ENCODE measurements at places on chromosomes 4 and X.

DNA sequence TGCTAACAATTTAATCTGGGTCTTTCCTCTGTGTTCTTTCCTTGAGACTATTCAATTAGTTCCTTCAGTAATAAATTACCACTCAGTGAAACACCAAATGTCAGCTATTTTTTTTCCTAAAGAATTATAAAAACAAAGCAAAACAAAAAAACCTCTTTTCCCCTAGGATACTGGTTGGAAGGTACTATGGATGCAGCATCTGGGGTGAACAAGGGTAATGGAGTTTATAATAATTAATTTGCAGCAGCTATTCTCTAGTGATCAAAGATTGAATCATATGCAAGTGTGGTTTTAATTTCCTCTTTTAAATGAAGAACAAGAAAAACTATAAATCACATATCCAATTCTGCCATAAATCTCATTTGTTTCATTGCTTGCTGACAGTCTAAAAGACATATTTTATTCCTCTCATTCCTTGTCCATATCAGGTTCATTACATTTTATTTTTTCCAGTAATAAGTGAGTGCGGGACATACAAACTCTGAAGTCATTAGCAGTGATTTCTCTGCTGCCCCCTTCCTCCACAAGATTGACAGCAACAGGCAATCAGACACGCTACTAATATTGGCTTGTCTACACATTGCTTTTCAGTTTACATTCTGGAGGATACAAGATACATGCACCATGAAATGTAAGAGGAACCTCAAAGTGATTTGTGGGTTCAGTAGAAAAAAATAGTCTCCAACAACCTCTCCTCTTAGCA, 1093.4 kb upstream of the SLIT2 start:
- no peak for DNase-seq

DNA sequence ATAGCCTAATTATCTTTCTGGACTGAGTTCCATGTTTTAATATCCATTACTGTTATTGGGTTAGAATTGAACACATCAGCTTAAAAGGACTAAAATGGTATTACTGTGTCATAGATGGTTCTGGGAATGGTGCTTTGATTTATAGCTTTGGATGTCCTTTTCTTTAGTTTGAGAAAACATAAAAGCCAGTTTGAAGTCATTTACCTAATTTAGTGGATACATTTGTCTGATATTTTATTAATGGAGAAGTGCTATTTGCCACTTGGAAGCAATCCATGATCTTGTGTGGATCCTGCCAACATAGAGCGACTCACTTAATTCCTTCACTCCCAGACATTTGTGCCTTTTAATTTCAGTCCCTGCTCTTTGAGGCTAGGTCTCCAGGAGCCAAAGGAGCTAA, 212.4 kb upstream of the PACRGL start:
- DNase-seq: no peak

- DNase-seq: no peak
These were observed 221.8 kb downstream of the KIT start for GRCh38 chr4:54879576-54879975.

GRCh38 chr4:128371001-128371777, 83.6 kb upstream of the PGRMC2 start:
- no peak for DNase-seq

DNA sequence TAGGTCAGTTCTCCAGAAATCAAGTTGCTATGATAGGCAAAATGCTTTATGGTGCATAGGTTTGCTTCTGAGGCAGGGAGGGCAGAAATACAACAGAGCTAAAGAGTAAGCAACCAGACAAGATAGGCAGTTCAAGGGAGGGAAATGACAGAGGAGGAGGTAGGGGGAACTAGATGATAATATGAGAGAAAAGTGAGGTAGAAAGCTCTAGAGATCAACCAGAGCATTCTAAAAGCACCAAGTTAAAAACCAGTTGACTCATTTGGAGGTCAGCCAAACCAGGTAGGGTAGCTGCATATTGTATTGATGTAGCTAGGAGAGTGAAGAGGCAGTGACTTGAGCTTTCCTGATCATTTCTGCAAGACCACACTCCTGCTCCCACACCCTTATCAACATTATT, 49.0 kb upstream of the SLC16A2 start:
- no peak for DNase-seq

GRCh38 chr4:145069361-145069760, 28.6 kb downstream of the ANAPC10 start:
- no peak for DNase-seq

- DNase-seq: no peak
These were observed 18.6 kb downstream of the CLCN4 start for GRCh38 chrX:10175319-10175871.

GRCh38 chrX:98480606-98481005, 1596.9 kb downstream of the RPA4 start:
- DNase-seq: no peak

GRCh38 chr4:151522866-151523519, 114.0 kb downstream of the FHIP1A start:
- no peak for DNase-seq

- no peak for DNase-seq
These were observed 515.4 kb downstream of the ZNF674 start for GRCh38 chrX:46029777-46030176.

- no peak for DNase-seq
These were observed 18.7 kb upstream of the DDIT4L start for GRCh38 chr4:100208964-100209363.

- no peak for DNase-seq
These were observed 1051.9 kb downstream of the NLGN4X start for GRCh38 chrX:5176766-5177165.

DNA sequence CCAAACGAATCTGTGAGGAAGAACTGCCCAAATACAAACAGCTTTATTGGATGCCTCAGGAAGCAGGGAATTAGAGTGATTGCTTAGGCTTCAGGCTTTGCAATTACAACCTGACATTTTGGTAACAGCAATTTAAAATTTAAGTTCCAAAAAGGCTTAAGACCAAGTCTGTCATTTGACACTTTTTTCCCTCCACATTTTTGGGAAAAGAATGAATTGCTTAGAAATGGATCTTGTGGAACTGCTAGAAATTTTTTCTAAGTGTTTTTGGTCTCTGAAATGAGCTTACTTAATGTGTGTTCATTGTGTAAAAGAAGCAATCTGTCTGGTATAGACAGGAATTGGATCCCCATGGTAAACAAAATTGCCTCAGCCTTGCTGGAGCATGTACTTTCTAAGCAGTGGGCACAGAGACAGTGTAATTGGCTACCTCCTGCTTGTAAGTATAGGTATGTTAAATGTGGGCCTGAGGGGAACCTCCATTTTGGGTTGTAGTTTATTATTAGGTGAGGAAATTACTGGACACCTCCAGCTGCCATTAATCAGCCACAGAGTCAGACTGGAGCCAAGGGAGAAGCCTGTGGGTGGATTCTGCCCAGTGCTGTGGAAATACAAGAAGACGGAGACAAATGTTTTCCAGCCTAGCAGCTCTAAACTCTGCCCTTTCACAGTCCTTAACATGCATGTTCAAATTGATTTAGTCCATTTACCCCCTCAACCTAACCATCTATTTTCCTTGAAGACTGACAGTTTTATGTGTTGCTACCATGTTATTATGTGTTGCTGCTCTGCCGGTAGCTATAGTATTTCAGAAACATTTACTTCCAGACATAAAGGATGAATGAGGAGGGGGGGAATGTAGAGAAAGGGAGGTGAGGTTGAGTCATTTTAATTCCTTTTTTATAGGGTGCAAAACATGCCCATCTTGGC, 473.0 kb downstream of the SPRY1 start:
- DNase-seq: no peak

- no peak for DNase-seq
These were observed 80.3 kb upstream of the GATB start for GRCh38 chr4:151841107-151841506.

- no peak for DNase-seq
These were observed 88.1 kb upstream of the TSPAN5 start for GRCh38 chr4:98746530-98746929.
